ENCODE measurements at places on chromosomes 4 and X.

GRCh38 chr4:85955620-85956292, 404.1 kb downstream of the MAPK10 start:
- DNase-seq = no peak

DNA sequence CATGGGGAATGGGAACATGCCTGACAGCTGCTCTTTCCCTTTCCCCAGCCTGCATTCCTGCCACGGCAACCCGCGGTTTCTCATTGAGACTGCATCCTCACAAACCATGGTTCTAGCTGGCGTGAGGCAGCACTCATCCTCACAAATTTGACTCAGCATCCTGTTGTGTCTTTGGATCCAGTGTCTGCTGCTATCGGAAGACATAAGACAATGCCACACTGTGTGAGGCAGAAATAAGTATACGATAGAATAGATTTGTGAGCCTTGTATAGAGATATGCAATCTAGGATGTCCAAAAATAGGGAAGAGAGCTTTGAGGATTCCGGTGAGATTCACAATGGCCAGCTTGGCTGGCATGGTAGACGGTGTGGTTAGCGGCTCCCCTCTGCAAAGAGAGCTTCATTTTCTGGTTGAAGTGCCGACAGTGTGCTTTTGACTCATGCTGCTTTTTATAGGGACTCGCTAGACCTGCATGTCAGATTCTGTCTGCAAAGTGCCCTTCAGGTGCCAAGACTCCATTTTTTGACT, 161.3 kb upstream of the PSAPL1 start:
- no peak for DNase-seq

GRCh38 chr4:153439831-153440230, 26.3 kb upstream of the TMEM131L start:
- peak; percentile 53 for DNase-seq

GRCh38 chr4:48350871-48351270, 9.5 kb downstream of the SLAIN2 start:
- no peak for DNase-seq

Data from activated CD8-positive, alpha-beta memory T cell treated with anti-CD3 and anti-CD28 coated beads for 24 hours (primary cell).